ENCODE measurements at places on chromosomes 7 and 10. TPM values are rescaled to one million over a fixed set of nuclear protein-coding genes. Genes with fewer than 3 reads are reported as not detected.

The TCERG1L gene
- total RNA-seq, result not detected

The CDC14C gene
- not detected for total RNA-seq

GRCh38 chr10:49191349-49191748 lies 3.2 kb upstream of the TMEM273 start:
- no peaks in the 10 kb centered on the region for H3K27me3 ChIP-seq
- H3K4me3 ChIP-seq, result no peak overlapping the region
- no peaks in the 10 kb centered on the region for H3K4me1 ChIP-seq
- DNase-seq, result no peak
- H3K27ac ChIP-seq, result no peak overlapping the region

The INSYN2A gene
- total RNA-seq, result not detected

- no peak overlapping the region for H3K27ac ChIP-seq
- no peaks in the 10 kb centered on the region for H3K27me3 ChIP-seq
- H3K36me3 ChIP-seq, result no peaks in the 10 kb centered on the region
- no peak overlapping the region for H3K4me3 ChIP-seq
- DNase-seq, result no peak
- H3K4me1 ChIP-seq, result peaks cover 7% of the 10 kb centered on the region
Observed at GRCh38 chr10:619710-620109, 69.8 kb downstream of the DIP2C start.

The IGFBP1 gene
- 7.7 TPM for total RNA-seq

DNA sequence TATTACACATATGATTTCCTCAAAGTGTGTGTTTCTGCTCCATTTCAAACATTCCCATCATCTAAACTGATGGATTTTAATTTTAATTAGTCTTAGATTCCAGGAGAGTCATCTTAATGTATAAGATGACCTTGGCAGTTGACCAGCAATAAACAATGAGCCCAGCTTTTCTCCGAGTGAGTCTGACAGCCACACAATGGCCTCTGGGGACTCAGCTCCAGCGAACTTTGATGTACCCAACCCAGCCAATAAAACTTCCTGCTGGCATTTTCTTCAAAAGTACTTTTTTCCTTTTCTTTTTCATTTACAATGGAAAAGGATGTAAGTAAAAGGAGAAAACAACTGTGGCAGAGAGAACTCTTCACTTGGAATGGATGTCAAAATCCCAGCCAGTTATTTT lies 139.1 kb upstream of the CTBP2 start:
- no peak overlapping the region for H3K27ac ChIP-seq
- no peaks in the 10 kb centered on the region for H3K36me3 ChIP-seq
- H3K27me3 ChIP-seq, result no peaks in the 10 kb centered on the region
- H3K4me3 ChIP-seq, result no peak overlapping the region

GRCh38 chr7:73715648-73716317 lies 3.7 kb downstream of the STX1A start:
- H3K27me3 ChIP-seq, result no peaks in the 10 kb centered on the region
- H3K27ac ChIP-seq, result no peak overlapping the region
- H3K4me3 ChIP-seq, result no peak overlapping the region
- no peaks in the 10 kb centered on the region for H3K4me1 ChIP-seq

The GJD4 gene
- total RNA-seq, result not detected

GRCh38 chr10:78802866-78803265 lies 265.9 kb upstream of the ZMIZ1 start:
- no peaks in the 10 kb centered on the region for H3K27me3 ChIP-seq
- H3K36me3 ChIP-seq, result no peaks in the 10 kb centered on the region
- DNase-seq, result no peak
- no peak overlapping the region for H3K4me3 ChIP-seq
- no peak overlapping the region for H3K27ac ChIP-seq

DNA sequence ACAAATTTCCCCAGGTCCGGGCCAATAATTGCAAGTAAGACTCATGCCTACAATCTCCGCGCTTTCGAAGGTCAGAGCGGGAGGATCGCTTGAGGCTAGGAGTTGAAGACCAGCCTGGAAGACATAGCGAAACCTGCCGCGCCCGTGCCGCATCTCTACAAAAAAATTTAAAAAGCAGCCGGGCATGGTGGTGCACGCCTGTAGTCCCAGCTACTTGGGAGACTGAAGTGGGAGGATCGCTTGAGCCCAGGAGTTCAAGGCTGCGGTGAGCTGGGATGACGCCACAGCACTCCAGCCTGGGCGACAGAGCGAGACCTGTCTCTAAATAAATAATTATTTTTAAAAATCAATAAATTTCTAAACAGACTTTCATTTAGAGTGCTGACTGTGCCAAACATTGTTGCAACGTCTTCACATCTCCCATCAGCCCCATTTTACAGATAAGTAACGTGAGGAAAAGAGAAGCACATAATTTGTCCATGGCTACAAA lies 494 bp upstream of the CFAP43 start:
- no peak overlapping the region for H3K27ac ChIP-seq
- no peaks in the 10 kb centered on the region for H3K4me1 ChIP-seq
- peak; percentile 84 for DNase-seq
- H3K27me3 ChIP-seq, result no peaks in the 10 kb centered on the region
- no peaks in the 10 kb centered on the region for H3K36me3 ChIP-seq

DNA sequence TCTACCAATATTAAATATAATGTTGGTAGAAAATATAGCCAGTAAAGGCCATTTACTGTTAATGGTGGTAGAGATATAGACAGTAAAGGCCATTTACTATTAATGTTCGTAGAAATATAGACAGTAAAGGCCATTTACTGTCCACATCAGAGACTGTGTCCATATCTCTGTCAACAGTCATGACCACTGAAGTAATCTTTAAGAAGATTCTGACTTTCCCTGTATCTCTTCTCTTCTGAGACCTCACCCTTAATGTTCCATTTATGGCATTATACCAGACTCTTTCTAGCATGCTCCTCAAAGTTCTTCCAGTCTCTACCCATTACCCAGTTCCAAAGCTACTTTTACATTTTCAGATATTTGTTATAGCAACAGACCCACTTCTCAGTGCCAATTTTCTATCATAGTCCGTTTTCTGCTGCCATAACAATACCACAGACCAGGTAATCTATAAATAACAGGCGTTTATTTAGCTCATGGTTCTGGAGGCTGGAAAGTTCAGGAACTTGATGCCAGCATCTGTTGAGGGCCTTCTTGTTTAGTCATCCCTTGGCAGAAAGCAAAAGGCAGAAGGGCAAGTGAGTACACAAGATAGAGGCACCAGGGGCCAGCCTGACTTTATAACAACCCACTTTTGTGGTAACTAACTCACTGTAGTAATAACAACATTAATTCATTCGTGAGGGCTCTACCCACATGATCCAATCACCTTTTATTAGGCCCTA lies 7.9 kb upstream of the NUDCD3 start:
- DNase-seq, result no peak
- no peaks in the 10 kb centered on the region for H3K4me1 ChIP-seq
- H3K27ac ChIP-seq, result no peak overlapping the region
- no peaks in the 10 kb centered on the region for H3K36me3 ChIP-seq

The POLR2J2 gene
- total RNA-seq, result 0.25 TPM

The PCGF6 gene
- 6.8 TPM for total RNA-seq

The RHBDD2 gene
- 31.9 TPM for total RNA-seq

DNA sequence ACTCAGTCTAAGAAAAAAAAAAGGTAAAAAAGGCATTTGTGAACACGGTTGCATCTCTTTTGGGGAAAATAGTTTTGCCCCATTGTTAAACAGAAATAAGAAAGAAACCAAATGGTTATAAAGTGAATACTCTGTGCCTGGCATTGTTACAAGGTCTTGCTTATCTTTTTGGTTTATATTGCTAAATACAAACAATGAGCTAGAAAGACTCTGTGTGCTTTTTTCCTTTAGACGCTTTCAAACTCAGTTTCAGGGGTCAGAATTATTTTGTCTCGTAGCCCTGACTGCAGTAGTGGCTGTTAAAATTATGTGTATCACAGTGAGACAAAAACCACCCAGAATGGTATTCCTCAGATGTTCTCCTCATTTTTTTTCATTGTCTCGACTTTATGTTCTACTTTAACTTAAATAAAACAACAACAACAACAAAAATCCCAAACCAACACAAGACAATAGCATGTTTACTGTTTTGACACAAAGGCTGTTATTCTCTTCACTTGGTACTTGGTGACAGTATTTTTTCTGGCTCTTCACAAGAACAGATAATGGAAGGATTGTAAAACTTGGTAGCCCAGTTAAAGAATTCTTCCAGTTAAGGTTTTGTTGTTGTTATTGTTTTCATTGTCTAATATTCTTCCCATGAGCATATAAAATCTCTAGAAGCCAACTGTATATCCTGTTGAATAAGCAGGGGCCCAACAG lies 190.1 kb downstream of the PLXDC2 start:
- no peaks in the 10 kb centered on the region for H3K27me3 ChIP-seq
- H3K36me3 ChIP-seq, result no peaks in the 10 kb centered on the region
- peaks cover 41% of the 10 kb centered on the region for H3K4me1 ChIP-seq
- H3K4me3 ChIP-seq, result no peak overlapping the region

DNA sequence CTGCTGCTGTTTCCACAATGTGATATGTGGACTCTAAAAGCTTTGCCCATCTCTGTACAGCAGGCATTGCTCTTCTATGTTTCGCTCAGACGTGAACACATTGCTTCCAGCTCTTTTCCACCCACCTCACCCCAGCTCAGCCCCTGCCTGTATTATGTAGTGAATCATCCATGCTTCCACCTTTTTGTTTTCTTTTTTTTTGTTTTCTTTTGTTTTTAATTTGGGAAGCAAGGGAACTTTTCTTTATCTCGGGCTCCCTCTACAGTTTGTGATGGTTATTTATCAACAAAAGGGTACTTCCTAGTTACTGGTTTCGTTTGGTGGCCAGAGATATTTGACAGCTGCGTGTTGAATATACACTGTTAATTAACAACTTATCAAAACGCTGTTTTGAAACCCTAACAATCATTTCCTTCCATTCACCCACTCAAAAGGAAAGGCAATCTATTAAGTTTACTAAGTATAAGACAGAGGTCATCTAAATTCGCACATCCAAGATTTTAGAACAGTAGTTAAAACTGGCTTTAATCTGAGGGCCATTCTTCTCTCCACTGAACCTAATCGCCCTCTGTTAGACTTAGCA lies 127.9 kb upstream of the STK17A start:
- no peak overlapping the region for H3K4me3 ChIP-seq
- no peaks in the 10 kb centered on the region for H3K4me1 ChIP-seq
- H3K27ac ChIP-seq, result no peak overlapping the region

- no peaks in the 10 kb centered on the region for H3K36me3 ChIP-seq
- no peak overlapping the region for H3K27ac ChIP-seq
- no peak overlapping the region for H3K4me3 ChIP-seq
- DNase-seq, result no peak
- no peaks in the 10 kb centered on the region for H3K4me1 ChIP-seq
- H3K27me3 ChIP-seq, result no peaks in the 10 kb centered on the region
Observed at GRCh38 chr10:107898392-107898791, 733.9 kb upstream of the SORCS1 start.

The SFRP4 gene
- total RNA-seq, result 0.15 TPM

DNA sequence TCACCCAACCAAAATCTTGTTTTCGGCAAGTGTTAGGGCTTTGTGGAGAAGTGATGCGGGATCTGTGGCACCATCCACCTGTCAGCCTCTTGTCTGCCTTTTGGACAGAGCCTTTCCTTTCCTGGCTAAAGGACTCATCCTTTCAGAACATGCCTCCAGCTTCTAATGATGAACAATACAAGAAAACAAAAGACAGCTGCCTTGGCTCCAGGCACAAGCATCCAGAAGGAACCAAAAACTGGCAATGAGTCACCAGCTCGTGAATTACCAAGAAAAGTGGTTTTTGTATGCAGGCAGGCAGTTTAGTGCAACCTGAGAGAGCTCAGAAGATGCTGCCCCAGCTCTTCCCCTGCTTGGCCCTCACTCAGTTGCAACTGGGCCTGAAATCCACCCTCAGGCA lies 84.6 kb upstream of the NAMPT start:
- H3K27ac ChIP-seq, result no peak overlapping the region
- DNase-seq, result no peak
- H3K36me3 ChIP-seq, result no peaks in the 10 kb centered on the region
- no peaks in the 10 kb centered on the region for H3K4me1 ChIP-seq
- H3K27me3 ChIP-seq, result no peaks in the 10 kb centered on the region

GRCh38 chr10:99296605-99297004 lies 32.6 kb upstream of the CNNM1 start:
- no peaks in the 10 kb centered on the region for H3K4me1 ChIP-seq
- H3K27me3 ChIP-seq, result no peaks in the 10 kb centered on the region
- no peaks in the 10 kb centered on the region for H3K36me3 ChIP-seq
- DNase-seq, result peak; percentile 62
- no peak overlapping the region for H3K27ac ChIP-seq

The TLX1 gene
- 0.26 TPM for total RNA-seq

DNA sequence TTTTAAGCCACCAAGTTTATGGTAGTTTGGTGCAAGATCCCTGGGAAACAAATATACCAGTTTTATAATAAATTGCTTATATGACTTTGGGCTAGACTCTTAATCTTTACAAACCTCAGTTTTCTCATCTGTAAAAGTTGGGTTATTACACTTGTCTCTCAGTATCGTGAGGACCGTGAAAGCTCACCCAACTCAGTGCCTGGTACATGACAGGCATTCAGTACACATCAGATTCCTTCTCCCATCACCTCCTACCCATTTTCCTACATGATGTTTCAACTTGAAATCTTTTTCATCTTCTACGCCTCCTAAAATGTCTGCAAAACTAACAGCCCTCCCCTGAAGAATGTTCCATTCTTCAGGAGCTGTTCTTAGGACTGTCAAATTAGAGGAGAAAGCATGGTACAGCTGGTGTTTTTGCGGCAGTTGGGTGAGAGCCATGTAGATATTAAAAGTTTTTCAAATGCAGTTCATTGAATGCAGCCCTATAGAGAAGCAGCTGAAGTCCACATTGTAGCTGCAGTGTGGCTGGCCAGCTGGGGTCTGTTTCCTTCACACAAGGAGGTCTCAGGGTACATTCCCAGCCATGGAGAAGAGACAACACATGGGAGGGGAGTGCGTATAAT lies 812.8 kb downstream of the LRMDA start:
- DNase-seq, result no peak
- no peaks in the 10 kb centered on the region for H3K27me3 ChIP-seq
- H3K4me3 ChIP-seq, result no peak overlapping the region
- no peaks in the 10 kb centered on the region for H3K4me1 ChIP-seq

The TMEM229A gene
- not detected for total RNA-seq

GRCh38 chr10:6128591-6129251 lies 39.9 kb downstream of the RBM17 start:
- no peak for DNase-seq
- no peak overlapping the region for H3K27ac ChIP-seq
- no peaks in the 10 kb centered on the region for H3K4me1 ChIP-seq
- no peaks in the 10 kb centered on the region for H3K36me3 ChIP-seq
- H3K4me3 ChIP-seq, result no peak overlapping the region
- no peaks in the 10 kb centered on the region for H3K27me3 ChIP-seq

- no peak overlapping the region for H3K4me3 ChIP-seq
- H3K27me3 ChIP-seq, result no peaks in the 10 kb centered on the region
- H3K4me1 ChIP-seq, result no peaks in the 10 kb centered on the region
- no peak for DNase-seq
- H3K36me3 ChIP-seq, result no peaks in the 10 kb centered on the region
Observed at GRCh38 chr7:2019461-2019710, 213.4 kb downstream of the MAD1L1 start.

- H3K27me3 ChIP-seq, result no peaks in the 10 kb centered on the region
- no peaks in the 10 kb centered on the region for H3K4me1 ChIP-seq
- H3K36me3 ChIP-seq, result no peaks in the 10 kb centered on the region
- no peak overlapping the region for H3K27ac ChIP-seq
- no peak overlapping the region for H3K4me3 ChIP-seq
- no peak for DNase-seq
Observed at GRCh38 chr10:35821339-35821911, 179.3 kb upstream of the FZD8 start.
